ENCODE measurements at places on chromosomes 16 and 17.

DNA sequence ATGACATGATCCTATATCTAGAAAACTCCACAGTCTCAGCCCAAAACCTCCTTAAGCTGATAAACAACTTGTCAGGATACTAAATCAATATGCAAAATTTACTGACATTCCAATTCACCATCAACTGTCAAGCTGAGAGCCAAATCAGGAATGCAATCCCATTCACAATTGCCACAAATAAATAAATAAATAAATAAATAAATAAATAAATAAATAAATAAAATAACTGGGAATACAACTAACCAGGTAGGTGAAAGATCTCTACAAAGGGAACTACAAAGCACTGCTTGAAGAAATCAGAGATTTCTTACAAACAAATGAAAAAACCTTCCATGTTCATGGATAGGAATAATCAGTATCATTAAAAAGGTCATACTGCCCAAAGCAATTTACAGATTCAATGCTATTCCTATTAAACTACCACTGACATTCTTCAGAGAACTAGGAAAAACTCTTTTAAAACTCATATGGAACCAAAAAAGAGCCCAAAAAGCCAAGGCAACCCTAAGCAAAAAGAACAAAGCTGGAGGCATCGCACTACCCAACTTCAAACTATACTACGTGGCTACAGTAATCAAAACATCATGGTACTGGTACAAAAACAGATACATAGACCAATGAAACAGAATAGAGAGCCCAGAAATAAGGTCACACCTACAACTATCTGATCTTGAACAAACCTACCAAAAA lies 37.7 kb downstream of the BRIP1 start:
- DNase-seq = no peak

GRCh38 chr17:1496869-1497268 lies 4.4 kb upstream of the MYO1C start:
- no peak for DNase-seq

- DNase-seq = no peak
These were observed 24.4 kb upstream of the ABCC11 start for GRCh38 chr16:48271728-48272127.

- DNase-seq = no peak
These were observed 756 bp downstream of the CCL2 start for GRCh38 chr17:34255841-34256240.

GRCh38 chr17:19768046-19768782 lies 20.1 kb upstream of the ALDH3A1 start:
- no peak for DNase-seq

- no peak for DNase-seq
These were observed 1.2 kb downstream of the HOXB1 start for GRCh38 chr17:48529683-48530009.

Measured in SW 1271 (cell line).